Activated CD4-positive, alpha-beta T cell treated with anti-CD3 and anti-CD28 coated beads for 36 hours (primary cell): ENCODE measurements at places on chromosomes 4 and X. TPM values are rescaled to one million over a fixed set of nuclear protein-coding genes. Genes with fewer than 3 reads are reported as not detected.

GRCh38 chr4:143743591-143743990 lies 43.1 kb upstream of the FREM3 start:
- H3K27ac ChIP-seq: no peak overlapping the region
- H3K4me3 ChIP-seq: no peak overlapping the region
- H3K4me1 ChIP-seq: no peaks in the 10 kb centered on the region
- DNase-seq: no peak
- no peaks in the 10 kb centered on the region for H3K36me3 ChIP-seq

DNA sequence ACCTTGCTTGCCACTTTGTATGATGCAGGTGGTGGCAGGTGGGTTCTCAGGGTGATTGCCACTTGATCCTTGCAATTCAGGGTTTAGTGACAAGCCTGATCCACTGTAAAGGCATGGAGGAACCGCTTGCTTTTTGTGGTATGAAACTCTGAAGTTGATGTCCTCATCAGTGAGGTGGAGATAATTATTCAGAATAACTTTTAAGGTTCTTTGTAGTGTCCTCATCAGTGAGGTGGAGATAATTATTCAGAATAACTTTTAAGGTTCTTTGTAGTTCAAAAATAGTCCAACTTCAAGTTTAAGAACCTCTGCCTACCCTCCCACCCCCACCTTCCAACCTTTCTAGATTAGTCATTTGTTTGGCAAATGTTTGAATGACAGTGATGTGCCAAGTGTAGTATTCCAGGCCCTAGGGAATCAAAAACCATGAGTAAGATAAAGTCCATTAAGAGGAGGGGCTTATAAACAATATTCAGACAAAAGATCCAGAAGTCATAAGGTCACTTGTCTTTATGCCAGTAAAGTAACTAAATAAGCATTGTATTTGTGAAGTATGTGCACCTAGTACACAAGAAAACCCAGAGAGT lies 51.2 kb downstream of the DCUN1D4 start:
- H3K4me3 ChIP-seq: no peak overlapping the region
- no peak for DNase-seq
- H3K27ac ChIP-seq: no peak overlapping the region
- H3K27me3 ChIP-seq: no peaks in the 10 kb centered on the region

DNA sequence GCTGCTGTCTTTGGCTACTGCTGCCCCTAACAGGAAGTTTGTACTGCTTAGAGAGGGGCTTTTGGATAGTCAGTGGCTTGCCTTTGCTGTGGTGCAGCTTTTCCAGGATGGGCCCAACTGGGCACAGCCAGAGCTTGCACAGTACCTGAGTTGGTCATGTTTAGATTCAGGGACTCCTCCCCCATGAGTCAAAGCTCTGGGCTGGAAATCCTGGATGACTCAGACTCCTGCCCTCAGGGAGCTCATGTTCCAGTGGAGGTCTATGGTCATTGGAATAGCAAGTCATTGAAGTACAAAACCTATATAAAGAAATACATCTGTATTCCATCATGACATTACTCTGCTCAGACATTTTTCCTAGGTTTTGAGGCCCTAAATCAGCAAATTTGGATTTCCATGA lies 66.7 kb upstream of the PJA1 start:
- H3K27me3 ChIP-seq: no peaks in the 10 kb centered on the region
- no peak overlapping the region for H3K4me3 ChIP-seq
- H3K36me3 ChIP-seq: no peaks in the 10 kb centered on the region
- no peak for DNase-seq
- H3K27ac ChIP-seq: no peak overlapping the region
- H3K4me1 ChIP-seq: no peaks in the 10 kb centered on the region

DNA sequence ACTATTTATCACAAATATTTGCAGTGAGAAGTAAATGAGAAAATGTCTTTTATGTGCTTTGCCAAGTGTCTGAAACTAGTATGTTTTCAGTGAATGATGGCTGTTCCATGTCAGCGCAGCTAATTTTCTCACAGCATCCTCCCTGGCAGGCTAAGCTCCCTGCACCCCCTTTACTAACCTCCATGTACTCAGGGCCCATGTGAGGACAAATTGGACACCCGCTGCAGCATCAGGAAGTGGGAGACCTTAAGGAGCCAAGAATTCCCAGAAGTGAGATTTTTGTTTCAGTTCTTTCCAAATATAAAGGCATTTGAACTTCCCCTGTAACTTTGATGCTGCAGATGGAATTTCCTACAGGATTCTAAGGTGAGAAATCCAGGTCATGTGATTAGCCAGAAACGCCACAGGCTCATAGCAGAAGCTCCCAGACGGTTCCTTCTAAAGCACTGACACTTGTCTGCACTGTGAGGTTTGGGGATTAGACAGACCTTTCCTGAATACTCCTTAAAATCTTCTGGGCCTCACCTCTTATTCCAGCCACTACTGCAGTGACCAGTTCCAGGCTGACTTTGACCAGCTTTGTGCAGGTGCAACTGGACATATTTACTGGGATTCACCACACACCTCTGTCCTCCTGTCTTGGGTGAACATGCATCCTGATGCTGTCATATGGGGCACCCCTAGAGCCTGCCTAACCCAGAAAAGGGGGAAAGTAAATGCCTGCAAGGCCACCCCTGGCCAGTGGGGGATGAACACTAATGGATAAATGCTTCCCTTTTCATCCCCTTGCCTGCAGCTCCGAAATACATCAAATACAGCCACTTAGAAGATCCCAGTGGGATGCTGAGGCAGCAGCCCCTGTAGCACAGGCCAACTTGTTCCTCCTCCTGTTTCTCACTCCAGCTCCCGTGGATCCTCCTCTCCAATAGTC lies 45.9 kb downstream of the LGI2 start:
- DNase-seq: no peak
- H3K27ac ChIP-seq: no peak overlapping the region
- H3K4me3 ChIP-seq: no peak overlapping the region
- H3K36me3 ChIP-seq: no peaks in the 10 kb centered on the region
- H3K27me3 ChIP-seq: no peaks in the 10 kb centered on the region

GRCh38 chr4:156194896-156195295 lies 241.2 kb upstream of the CTSO start:
- no peak overlapping the region for H3K27ac ChIP-seq
- H3K4me1 ChIP-seq: no peaks in the 10 kb centered on the region
- H3K27me3 ChIP-seq: no peaks in the 10 kb centered on the region
- no peaks in the 10 kb centered on the region for H3K36me3 ChIP-seq
- no peak overlapping the region for H3K4me3 ChIP-seq
- DNase-seq: no peak

GC gene
- total RNA-seq: not detected

DNA sequence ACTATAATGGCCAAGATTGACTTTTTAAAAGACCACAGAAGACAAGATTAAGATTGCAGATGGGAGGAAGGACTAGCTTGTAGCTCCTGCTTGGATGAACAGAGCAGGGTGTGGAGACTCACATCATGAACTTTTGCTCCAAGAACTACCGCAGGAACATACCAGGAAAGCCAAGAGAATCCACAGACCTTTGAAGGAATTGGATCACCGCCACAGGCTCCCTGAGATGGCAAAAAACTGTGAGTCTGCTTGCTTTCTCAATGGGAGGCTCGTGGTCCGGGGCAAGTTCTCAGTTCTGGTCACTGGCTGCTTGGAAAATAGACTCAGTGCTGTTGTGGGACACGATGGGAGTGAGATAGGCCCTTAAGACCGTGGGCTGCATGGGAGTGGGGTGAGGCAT lies 276.6 kb downstream of the CCSER1 start:
- H3K36me3 ChIP-seq: no peaks in the 10 kb centered on the region
- H3K4me3 ChIP-seq: no peak overlapping the region
- H3K27ac ChIP-seq: no peak overlapping the region
- no peaks in the 10 kb centered on the region for H3K27me3 ChIP-seq
- H3K4me1 ChIP-seq: no peaks in the 10 kb centered on the region

- H3K36me3 ChIP-seq: no peaks in the 10 kb centered on the region
- peaks cover 22% of the 10 kb centered on the region for H3K27me3 ChIP-seq
- H3K4me3 ChIP-seq: peak overlapping the region; percentile 52
- no peak overlapping the region for H3K27ac ChIP-seq
- H3K4me1 ChIP-seq: peaks cover 13% of the 10 kb centered on the region
Observed at GRCh38 chr4:1171311-1172227, 814 bp downstream of the SPON2 start.
